Thyroid gland (tissue), 4 donors: ENCODE measurements at places on chromosomes 7 and 10. TPM values are rescaled to one million over a fixed set of nuclear protein-coding genes. Genes with fewer than 3 reads are reported as not detected.

The C10orf90 gene
- total RNA-seq: 1.4 TPM

The NEUROG3 gene
- total RNA-seq: 1.9 TPM

The SFTPA1 gene
- total RNA-seq: not detected

The COL17A1 gene
- total RNA-seq: 0.49 TPM

- H3K36me3 ChIP-seq: no peaks in the 10 kb centered on the region
- H3K4me1 ChIP-seq: no peaks in the 10 kb centered on the region
- DNase-seq: no peak
Measured at GRCh38 chr7:80752954-80753690, 114.7 kb downstream of the CD36 start.

DNA sequence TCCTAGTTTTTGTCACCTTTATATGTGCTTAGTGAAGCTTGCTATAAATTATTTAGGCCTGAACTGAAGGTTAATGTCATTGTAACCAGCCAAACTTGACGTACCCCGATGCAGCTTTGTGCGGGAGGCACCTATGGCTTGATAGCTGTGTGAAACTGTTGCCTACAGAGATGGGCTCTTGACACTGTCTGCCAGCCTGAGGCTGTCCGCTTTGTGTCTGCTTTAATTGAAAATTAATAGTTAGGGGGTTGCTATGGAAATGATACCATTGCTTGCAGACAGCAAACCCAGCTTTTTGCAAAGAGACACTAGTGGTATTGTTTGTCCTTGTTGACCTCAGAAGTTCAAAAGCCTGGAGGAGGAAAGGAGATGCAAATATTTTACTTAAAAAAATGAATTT is 2.1 kb upstream of the FOXP2 start:
- no peaks in the 10 kb centered on the region for H3K27me3 ChIP-seq
- H3K36me3 ChIP-seq: no peaks in the 10 kb centered on the region
- H3K4me3 ChIP-seq: no peak overlapping the region
- H3K27ac ChIP-seq: no peak overlapping the region
- DNase-seq: no peak

DNA sequence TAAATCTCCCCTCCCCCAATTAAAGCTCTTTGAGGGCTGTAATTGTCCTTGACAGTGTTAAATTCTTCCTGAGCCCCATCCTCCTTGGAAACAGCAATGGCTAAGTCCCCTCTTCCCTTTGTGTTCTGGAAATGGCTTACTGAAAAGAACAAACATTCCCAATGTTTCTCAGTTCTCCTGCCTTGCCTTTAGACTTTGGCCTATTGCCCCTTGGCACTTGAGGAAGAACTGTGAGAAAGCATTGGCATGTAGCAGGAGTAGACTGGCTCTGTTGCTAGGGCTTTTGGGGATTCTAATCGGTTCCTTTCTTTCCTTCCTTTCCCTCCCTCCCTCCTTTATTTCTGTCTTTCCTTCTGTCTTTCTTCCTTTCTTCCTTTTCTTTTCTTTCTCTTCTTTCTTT is 463.3 kb upstream of the PODXL start:
- no peaks in the 10 kb centered on the region for H3K27me3 ChIP-seq
- no peaks in the 10 kb centered on the region for H3K36me3 ChIP-seq
- H3K27ac ChIP-seq: no peak overlapping the region
- H3K4me3 ChIP-seq: no peak overlapping the region
- no peaks in the 10 kb centered on the region for H3K4me1 ChIP-seq
- no peak for DNase-seq

- DNase-seq: no peak
- no peak overlapping the region for H3K27ac ChIP-seq
- no peaks in the 10 kb centered on the region for H3K36me3 ChIP-seq
- H3K4me3 ChIP-seq: no peak overlapping the region
Measured at GRCh38 chr10:1544929-1545328, 192.4 kb downstream of the ADARB2 start.

GRCh38 chr10:29132551-29133111 is 156.2 kb upstream of the LYZL1 start:
- no peaks in the 10 kb centered on the region for H3K27me3 ChIP-seq

- no peak overlapping the region for H3K27ac ChIP-seq
- DNase-seq: no peak
- no peaks in the 10 kb centered on the region for H3K27me3 ChIP-seq
- H3K36me3 ChIP-seq: no peaks in the 10 kb centered on the region
Measured at GRCh38 chr10:43899224-43899959, 250.7 kb upstream of the ZNF32 start.

DNA sequence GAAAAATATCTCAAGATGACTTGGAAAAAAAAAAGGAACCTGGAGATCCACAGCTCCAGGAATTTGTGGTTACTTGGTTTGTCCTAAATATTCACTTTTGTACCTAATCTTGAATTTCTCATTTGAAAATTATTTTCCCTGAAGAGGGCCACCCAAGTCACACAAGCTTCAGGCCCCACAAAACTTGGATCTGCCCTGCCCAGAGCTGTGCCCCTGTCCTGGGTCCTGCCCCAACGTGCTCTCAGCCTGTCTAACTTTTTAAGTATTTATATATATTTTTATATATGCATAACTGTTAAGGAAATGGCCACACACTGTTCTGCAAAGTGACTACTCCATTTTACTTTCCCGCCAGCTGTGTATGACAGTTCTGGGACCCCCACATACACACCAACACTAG is 123.5 kb downstream of the ARHGAP22 start:
- H3K4me1 ChIP-seq: peaks cover 21% of the 10 kb centered on the region
- DNase-seq: no peak
- no peaks in the 10 kb centered on the region for H3K27me3 ChIP-seq
- no peak overlapping the region for H3K4me3 ChIP-seq

- H3K4me1 ChIP-seq: no peaks in the 10 kb centered on the region
- H3K27me3 ChIP-seq: no peaks in the 10 kb centered on the region
- no peaks in the 10 kb centered on the region for H3K36me3 ChIP-seq
- H3K27ac ChIP-seq: no peak overlapping the region
Measured at GRCh38 chr7:28328146-28328545, 84.2 kb upstream of the CREB5 start.

- no peaks in the 10 kb centered on the region for H3K27me3 ChIP-seq
- DNase-seq: no peak
- peaks cover 27% of the 10 kb centered on the region for H3K4me1 ChIP-seq
- no peaks in the 10 kb centered on the region for H3K36me3 ChIP-seq
Measured at GRCh38 chr10:12195281-12195602, 449 bp downstream of the NUDT5 start.

GRCh38 chr10:5184987-5185775 is at the start of gene AKR1C8:
TSS of gene AKR1C8 (minus strand) at chr10:5185150. CDS start at chr10:5185104, 46 bp downstream.
- no peaks in the 10 kb centered on the region for H3K4me1 ChIP-seq
- no peak within 1 kb of the TSS for H3K27ac ChIP-seq
- no peaks in the 10 kb centered on the region for H3K27me3 ChIP-seq
- no peak within 1 kb of the TSS for H3K4me3 ChIP-seq
- no peaks in the 10 kb centered on the region for H3K36me3 ChIP-seq
- no peak for DNase-seq

DNA sequence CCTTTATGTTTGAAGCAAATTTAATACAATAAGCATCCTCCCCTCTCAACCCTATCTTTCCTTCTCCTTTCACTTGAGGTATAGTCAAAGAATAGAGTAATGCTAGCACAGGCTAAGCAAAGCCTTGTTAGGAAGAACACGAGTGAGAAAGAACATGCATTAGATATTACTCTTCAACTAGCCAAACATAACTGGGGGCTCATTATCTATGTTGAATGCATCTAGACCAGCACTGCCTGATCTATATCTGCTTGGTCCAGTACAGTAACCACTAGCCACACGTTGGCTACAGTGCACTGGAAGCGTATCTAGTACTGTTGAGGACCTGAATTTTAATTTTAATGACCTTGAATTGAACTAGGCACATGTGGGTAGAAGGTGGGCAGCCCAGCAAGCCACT is 21.0 kb downstream of the SFMBT2 start:
- DNase-seq: no peak
- H3K36me3 ChIP-seq: no peaks in the 10 kb centered on the region
- H3K27me3 ChIP-seq: no peaks in the 10 kb centered on the region
- H3K4me3 ChIP-seq: no peak overlapping the region

- H3K4me1 ChIP-seq: no peaks in the 10 kb centered on the region
- H3K27ac ChIP-seq: no peak overlapping the region
- H3K27me3 ChIP-seq: no peaks in the 10 kb centered on the region
- DNase-seq: no peak
- H3K4me3 ChIP-seq: no peak overlapping the region
Measured at GRCh38 chr7:52794621-52795020, 240.8 kb upstream of the POM121L12 start.

- H3K27ac ChIP-seq: no peak overlapping the region
- no peak for DNase-seq
- H3K27me3 ChIP-seq: no peaks in the 10 kb centered on the region
- no peaks in the 10 kb centered on the region for H3K4me1 ChIP-seq
- no peak overlapping the region for H3K4me3 ChIP-seq
Measured at GRCh38 chr7:128811631-128812430, 18.4 kb upstream of the FLNC start.

GRCh38 chr7:28921822-28922221 is 36.3 kb downstream of the TRIL start:
- H3K27me3 ChIP-seq: no peaks in the 10 kb centered on the region
- H3K4me3 ChIP-seq: no peak overlapping the region
- peak; percentile 37 for DNase-seq

DNA sequence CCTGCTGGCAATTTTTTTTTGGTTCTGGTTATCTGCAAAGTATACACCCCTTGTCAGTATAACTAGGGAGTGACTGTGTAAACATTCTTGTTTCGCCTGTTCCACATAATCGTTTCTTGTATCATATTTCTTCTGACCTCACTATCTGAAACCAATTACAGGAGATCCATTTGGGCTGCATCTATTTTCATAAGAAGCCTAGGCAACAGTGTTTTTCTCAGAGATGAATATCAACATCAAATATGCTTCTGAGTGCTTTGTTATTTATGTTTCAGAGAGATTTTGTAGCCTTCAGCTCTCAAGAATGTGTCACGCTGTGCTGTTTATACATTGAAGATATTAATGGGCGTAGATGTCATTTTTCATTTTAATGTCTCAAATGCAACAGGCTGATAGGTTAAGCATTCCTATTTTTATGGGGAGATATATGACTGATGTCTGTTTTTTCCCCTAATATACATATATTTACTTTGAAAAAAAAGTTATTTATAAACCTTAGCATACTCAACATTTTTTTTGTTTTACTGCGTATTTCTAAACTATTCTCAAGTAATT is 115.5 kb downstream of the FOXP2 start:
- H3K36me3 ChIP-seq: no peaks in the 10 kb centered on the region
- H3K4me1 ChIP-seq: peaks cover 5% of the 10 kb centered on the region
- no peak for DNase-seq
- no peak overlapping the region for H3K27ac ChIP-seq
- no peak overlapping the region for H3K4me3 ChIP-seq

DNA sequence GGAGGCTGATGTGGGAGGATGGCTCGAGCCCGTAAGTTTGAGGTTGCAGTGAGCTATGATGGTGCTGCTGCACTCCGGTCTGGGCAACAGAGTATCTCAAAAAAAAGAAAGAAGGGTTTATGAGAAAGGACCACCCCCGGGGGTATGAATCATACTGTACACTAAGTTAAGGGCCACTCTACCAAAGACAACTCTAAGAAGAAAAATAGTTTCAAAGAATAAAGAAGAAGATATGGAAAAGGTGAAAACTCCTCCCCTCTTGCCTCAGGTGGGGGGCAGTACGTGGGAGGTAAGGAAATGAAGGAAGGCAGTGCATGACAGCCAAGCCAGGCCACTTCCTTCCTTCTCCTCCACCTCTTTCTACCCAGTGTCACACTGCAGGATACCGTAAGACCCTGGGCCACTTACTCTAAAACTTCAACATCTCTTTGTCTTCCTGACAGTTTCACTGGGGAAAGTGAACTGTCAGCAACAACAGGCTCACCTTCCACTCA is 61.3 kb downstream of the PIP4K2A start:
- H3K4me3 ChIP-seq: no peak overlapping the region
- H3K36me3 ChIP-seq: no peaks in the 10 kb centered on the region
- H3K27ac ChIP-seq: no peak overlapping the region
- H3K4me1 ChIP-seq: peaks cover 42% of the 10 kb centered on the region

DNA sequence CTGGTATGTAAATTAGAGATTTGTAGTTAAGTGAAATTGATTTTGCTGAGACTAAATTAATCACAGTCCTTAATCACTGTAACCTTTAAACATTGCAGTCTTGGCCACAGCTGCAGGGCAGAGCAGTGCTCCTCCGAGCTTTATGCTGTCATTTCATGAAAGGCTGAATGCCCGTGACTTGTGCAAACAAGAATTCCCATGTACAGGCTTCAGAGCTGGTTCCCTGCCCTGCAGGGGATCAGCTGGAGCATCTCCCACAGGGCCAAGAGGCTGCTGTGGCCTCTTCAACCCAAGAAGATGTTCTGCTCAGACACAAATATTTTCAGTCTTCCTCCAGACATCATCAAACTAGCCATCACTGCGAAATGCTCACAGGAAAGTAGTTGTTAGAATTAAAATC is 419.1 kb downstream of the AUTS2 start:
- no peaks in the 10 kb centered on the region for H3K36me3 ChIP-seq
- no peak overlapping the region for H3K4me3 ChIP-seq
- DNase-seq: no peak

- H3K36me3 ChIP-seq: no peaks in the 10 kb centered on the region
- H3K27me3 ChIP-seq: no peaks in the 10 kb centered on the region
- H3K4me3 ChIP-seq: no peak overlapping the region
Measured at GRCh38 chr7:901388-902154, 25.2 kb downstream of the GET4 start.

DNA sequence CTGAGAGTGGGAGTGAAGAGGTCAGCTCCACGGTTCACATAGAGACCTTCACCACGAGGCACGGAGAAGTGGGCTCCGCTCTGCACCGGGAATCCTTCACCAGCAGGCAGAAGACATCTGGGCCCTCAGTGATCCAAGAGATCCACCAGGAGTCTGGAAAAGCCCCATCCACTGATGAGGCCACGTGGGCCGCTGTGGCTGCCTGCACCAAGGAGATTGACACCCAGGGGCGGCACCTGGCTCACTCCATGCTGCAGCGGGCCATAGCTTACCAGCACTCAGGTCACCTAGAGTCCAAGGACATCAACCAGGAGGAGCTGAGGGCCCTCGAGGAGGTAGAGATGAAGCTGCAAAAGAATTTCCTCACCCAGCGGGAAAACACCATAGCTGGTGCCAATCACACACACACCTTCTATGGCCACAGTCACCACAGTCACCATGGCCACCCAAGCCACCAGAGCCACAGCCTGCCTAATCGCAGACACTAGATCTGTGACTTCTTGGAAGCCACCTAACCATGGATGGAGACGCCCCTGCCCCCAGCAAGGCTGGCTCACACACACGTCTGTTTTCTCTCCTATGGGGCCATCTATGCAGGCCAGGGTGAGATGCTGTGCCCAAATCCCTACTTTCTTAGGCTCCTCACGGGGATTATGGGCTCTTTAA is 694 bp downstream of the C10orf62 start:
- H3K4me1 ChIP-seq: no peaks in the 10 kb centered on the region
- H3K36me3 ChIP-seq: no peaks in the 10 kb centered on the region
- H3K27ac ChIP-seq: no peak overlapping the region
- no peaks in the 10 kb centered on the region for H3K27me3 ChIP-seq
- no peak for DNase-seq

DNA sequence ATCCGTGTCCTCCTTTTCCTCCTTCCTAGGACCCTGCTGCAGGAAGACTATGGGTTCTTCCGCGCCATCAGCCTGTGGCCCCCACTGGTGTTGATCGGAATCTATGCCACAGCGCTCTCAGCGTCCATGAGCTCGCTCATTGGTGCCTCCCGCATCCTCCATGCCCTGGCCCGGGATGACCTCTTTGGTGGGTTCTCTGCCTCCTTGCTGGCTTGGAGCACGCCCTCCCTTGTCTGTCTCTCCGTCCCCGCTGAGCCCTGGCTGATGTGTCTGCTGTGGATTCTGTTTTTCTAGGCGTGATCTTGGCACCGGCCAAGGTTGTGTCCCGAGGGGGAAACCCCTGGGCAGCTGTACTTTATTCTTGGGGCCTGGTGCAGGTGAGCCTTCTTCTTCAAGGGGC is 7.3 kb upstream of the TRIP6 start:
- DNase-seq: no peak
- no peaks in the 10 kb centered on the region for H3K4me1 ChIP-seq
- H3K4me3 ChIP-seq: no peak overlapping the region
- H3K36me3 ChIP-seq: peaks cover 5% of the 10 kb centered on the region
- H3K27ac ChIP-seq: no peak overlapping the region
